SJCRH30 (cell line): ENCODE measurements at places on chromosomes 3 and 15.

GRCh38 chr3:128466840-128467541 lies at the start of gene DNAJB8:
DNAJB8 (minus strand) TSS chr3:128466890; CDS start chr3:128463245, 3,645 bp downstream.
- no peak for DNase-seq

- no peak for DNase-seq
Measured at GRCh38 chr3:67361323-67361722, 293.1 kb downstream of the SUCLG2 start.

DNA sequence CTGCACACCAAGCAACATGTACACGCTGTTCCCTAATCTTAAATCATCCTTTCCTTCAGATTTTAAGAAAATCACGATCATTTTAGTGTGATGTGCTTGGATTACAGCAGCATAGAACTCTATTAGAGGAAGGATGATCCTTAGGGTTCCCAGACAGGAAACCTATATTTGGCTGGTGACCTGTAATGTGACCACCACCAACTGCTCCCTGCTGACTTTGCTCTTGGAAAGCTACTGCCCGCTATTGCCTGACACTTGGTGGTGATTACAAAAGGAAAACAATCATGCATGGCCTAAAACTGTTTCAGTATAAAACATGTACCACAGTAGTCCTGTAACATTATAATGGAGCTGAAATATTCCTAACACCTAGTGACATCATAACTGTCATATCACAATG lies 27.2 kb upstream of the LMOD3 start:
- DNase-seq: no peak

DNA sequence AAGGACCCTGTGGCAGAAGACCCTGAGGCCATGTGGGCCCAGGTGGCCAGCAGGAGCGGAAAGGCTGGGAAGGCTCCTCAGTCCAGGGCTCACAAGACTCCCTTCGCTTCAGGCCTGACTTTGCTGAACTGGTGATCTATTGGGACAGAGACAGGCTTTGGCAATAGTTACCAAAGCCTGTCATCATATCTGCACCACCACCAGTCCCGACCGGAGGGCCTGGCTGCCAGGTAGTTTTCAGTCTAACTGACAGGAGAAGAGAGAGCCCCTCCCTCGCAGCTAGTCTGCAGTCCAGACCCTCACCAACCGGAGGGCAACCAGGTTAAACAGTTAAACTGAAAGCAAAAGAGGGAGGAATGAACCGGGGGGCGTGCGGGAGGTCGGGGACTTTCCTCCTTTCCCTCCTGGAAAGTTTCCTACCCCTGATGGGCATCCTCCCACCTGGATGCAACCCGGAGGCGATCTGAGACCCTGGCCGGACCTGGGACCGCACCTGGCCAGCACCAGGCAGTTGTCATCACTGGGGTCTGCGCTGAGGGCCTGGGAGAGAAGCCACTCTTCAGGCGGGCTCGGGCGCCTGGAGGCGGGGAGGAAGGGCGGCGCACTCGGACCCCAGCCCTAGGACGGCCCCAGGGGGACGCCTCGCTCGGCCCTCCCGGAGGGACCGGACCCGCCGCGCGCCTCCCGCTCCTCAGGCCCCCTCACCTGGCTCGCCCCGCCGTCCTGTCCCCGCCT lies 435 bp downstream of the RAB27A start:
- peak; percentile 52 for DNase-seq

- no peak for DNase-seq
Measured at GRCh38 chr15:28127036-28127435, 27.9 kb upstream of the OCA2 start.

GRCh38 chr15:41031232-41032078 lies 78.2 kb downstream of the CHAC1 start:
- no peak for DNase-seq

DNA sequence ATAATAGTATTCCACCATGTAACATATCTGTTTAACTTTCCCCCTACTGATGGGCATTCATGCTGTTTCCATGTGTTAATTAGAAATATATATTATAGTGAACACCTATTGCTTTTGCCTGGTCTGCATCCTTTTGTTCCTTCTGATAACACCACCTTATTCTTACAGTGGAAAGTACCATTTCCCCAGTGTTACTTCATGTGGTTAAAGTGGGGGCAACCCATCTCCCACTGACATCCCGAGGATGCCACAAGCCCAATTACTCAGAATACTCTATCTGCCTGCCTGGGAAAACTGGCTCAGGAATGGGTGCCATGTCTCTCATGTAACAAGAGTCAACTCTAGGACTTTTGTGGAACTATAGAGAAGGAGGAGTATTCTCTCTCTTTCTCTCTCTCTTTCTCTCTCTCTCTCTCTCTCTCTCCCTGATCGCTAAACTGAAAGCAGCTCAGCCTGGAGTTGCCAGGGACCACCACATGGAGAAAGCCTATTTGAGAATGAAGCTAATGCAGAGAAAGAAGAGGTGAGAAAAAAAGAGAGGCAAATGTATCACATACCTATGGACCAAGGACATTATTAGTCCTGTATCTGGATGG lies 66.4 kb upstream of the PPIB start:
- no peak for DNase-seq

DNA sequence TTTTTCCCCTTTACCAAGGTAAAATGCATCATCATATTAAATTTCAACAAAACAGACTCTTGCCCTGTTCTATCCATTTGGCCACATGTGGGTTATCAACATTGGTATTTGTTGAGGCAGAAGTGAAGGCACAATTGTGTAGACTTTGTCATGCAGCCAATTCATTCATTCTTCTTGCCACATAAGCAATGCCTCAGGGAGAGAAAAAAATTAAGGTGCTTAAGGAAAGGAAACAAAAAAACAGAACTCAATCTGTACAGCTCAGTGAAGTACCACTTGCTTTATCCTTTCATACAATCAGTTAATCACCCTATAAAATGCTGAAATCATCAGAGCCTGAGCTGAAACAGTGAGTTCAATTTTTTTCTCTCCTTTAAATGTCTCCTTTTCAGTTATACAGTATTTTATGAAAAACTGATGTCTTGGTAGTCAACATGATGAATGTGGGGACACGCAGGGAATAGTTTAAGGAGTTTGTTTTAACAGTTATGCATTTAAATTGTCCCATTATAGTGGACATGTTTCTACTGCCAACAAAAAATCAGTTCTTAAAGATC lies 588.9 kb downstream of the MFSD1 start:
- DNase-seq: no peak

GRCh38 chr15:70509282-70509662 lies 254.1 kb downstream of the UACA start:
- no peak for DNase-seq

GRCh38 chr3:191263365-191263764 lies 64.3 kb downstream of the OSTN start:
- DNase-seq: no peak

DNA sequence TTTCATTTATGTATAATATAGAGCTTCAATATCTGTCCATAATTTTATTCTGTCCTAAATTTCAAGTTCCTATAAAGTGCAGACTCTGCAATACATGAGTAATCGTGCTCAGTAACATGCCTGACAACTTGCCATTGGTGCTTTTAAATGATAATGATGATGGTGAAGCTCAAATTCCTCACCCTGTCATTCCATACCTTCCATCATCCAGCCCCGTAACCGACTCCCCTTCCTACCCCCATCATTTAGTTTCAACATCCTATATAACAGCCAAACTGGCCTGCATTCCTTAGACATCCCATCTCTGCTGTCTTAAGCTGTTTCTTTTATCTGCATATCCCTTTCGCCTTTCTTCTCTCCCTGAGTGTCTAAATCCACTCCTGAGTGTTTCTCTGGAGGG lies 67.2 kb upstream of the DLG1 start:
- DNase-seq: no peak

- no peak for DNase-seq
Measured at GRCh38 chr15:41730543-41730942, 43.7 kb upstream of the MAPKBP1 start.

- no peak for DNase-seq
Measured at GRCh38 chr3:77234004-77234403, 194.1 kb downstream of the ROBO2 start.

DNA sequence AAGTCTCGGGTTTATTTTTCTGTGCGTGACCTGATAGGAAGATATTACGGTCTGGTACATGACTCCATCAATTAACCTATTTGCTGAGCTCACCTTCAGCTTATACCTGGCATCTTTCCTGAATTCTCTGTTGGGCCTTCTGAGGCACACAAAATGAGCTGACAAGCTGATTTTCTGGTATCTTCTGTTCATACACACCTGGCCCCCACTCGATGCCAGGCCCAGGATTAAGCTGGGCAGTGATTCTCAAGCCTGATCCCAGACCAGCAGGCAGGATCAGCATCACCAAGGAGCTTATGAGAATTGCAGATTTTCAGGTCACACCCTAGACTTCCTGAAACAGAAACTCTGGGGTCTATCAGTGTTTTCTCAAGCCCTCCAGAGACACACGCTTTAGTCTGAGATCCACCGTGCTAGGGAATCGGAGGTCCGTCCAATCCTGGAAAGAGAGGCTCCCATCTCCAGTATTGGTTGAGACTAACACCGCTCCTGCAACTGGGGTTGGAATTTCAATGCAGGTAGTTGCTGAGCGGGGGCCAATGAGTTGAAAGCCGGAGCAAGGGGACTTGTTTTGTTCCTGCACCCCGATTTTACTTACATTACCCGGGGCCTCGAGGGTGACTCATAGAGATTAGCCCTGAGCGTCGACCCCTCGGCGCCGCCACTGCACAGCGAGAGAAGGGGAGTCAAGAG lies 636 bp upstream of the EIF1B start:
- DNase-seq: no peak

- DNase-seq: no peak
Measured at GRCh38 chr3:46715507-46716175, 2.0 kb downstream of the PRSS50 start.

DNA sequence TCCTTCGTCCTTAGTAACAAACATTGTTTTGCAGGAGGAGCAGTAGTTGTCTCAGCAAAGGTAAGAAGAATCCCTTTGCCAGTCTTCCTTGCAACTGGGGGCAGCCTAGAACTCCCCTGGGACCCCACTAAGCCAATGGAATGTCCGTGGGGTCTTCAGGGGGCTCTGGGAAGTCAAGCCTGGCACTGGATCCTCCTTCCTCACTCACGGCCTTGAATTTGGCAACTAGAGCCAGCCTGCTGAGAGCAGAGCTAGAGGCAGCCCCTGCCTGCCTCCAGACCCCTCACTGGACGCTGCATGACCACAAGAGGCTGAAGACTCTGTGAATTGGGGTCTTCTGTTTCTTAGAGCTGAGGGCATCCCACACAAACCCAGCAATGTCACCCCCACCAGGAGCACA lies 18.6 kb upstream of the PRR23E start:
- DNase-seq: no peak

DNA sequence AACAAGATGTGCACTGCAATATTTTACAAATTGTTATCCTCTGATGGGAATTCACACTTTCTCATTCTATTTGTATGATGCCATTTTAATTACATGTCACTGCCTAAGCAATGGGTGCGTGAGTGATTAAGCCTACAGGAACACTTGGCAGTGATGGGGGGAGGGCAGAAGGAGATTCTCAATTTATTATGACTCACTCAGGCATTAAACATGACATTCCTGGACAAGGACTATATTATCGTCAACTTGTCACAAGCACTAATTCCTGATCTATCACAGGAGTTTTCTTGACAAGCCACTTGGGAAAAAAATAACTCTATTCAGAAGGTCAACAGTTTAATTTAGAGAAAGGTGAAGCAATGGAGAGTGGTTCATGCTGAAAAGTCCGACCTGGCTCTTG lies 556.8 kb downstream of the NSUN3 start:
- no peak for DNase-seq

GRCh38 chr3:150177673-150178381 lies 207.1 kb upstream of the PFN2 start:
- no peak for DNase-seq

- no peak for DNase-seq
Measured at GRCh38 chr3:106942051-106942450, 435.2 kb upstream of the CCDC54 start.

DNA sequence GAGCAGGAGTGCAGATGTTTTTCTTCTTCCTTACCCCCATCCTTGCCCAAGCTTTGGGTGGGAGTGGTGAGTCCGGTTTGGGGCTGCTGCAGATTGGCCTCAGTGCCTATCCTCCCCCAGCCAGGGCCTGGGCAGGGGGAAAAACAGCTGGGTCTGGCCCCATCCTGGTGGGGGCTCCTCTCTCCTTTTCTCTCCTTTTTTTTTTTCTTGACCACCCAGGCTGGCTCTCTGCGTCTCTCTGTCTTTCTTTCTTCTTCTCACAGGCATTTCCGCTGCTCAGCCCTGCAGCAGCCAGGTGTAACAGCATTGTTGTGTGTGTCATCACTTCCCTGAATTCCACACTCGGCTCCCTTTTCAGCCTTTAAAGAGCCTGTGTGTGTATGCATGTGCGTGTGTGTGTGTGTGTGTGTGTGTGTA lies 2.0 kb downstream of the FOXL2NB start:
- no peak for DNase-seq

GRCh38 chr15:81296673-81297072 lies 27.3 kb downstream of the STARD5 start:
- DNase-seq: no peak

GRCh38 chr15:89346516-89347231 lies 12.1 kb upstream of the POLG start:
- DNase-seq: no peak

- peak; percentile 4 for DNase-seq
Measured at GRCh38 chr3:154552338-154552737, 122.3 kb upstream of the GPR149 start.

DNA sequence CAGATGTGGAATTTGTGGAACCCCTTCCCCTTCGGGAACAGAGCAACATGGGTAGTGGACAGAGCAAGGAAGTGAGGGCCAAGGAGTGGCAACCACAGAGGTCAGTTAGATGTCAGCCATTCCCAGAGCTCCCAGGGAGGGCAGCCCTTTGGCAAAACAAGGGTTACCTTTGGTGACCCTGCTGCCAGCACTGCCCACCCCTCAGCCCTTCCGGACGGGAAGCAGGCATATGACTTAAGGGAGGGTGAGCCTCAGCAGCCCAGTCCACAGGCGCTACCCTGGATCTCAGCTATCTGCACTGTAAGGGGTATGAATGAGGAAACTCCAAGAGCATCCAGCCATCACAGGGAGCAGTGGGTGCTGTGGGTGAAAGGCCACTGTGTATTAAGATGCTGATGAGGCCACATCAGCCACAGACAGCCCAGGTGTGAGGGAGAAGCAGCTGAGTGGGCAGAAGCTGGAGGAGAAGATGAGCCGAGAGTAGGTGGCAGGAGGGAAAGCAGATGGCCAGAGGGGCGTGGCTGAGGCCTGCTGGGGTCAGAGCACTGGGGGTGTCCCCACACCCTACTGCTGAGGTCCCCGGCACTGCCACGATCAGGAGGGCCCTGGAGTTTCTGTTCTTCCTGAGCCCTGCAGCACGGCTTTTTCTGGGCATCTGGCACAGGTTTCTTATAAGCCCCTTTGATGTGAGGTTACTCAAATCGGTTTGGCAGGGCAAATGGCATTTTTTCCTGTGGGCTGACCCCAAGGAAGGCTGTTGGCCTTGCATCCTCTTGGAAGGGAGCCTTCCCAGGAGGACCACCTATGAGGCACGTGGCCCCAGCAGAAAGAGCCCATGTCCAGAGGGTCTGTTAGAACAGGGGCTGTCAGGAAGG lies 6.2 kb downstream of the PLA2G4D start:
- no peak for DNase-seq

- DNase-seq: peak; percentile 78
Measured at GRCh38 chr3:129829640-129830039, 63.9 kb downstream of the TMCC1 start.
